LHCN-M2 (cell line): ENCODE measurements at places on chromosomes 6 and 20. TPM values are rescaled to one million over a fixed set of nuclear protein-coding genes. Genes with fewer than 3 reads are reported as not detected.

Gene PPP1R16B
- not detected in 2 replicates for total RNA-seq

- no peak for DNase-seq
These were observed 12.3 kb upstream of the FAM110A start for GRCh38 chr20:821046-821730.

DNA sequence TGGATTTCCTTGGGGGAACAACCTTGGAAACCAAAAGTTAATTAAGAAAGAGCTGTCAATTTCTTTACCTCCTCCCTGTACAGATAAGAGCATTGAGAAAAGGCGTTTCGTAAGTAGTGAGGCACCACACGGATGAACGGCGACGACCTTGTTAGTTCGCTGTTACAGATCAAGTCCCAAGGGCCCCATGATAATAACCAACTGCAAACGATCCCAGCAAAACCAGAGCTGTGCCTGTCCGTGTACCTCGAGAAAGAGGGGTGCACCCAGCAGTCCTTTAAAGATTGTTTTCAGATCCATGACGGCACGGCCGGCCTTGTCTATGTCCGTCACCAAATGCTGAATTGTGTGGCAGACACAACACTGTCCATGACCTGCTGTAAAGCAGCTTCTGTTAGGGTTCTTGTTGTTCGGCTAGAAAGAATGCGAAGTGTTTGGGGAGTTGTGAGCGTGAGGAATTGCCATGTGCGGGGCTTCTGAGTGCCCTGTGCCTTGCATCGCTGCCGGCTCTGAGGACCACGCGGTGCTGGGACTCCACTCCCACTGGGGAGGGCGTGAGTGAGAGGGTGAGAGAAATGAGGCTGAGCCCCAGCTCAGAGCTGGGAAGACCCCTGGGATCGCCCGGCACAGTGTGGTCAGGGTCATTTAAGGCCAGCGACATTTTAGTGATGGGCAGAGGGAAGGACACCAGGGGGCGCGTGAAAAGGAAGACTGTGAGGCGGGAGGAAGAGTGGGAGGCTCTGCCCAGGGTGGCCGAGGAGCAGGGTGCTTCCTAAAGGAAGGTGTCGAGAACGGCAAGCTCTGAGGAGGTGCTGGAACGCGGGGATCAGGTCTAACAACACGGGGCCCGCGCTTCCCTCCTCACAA is 136.8 kb upstream of the RPS6KA2 start:
- no peak for DNase-seq

DNA sequence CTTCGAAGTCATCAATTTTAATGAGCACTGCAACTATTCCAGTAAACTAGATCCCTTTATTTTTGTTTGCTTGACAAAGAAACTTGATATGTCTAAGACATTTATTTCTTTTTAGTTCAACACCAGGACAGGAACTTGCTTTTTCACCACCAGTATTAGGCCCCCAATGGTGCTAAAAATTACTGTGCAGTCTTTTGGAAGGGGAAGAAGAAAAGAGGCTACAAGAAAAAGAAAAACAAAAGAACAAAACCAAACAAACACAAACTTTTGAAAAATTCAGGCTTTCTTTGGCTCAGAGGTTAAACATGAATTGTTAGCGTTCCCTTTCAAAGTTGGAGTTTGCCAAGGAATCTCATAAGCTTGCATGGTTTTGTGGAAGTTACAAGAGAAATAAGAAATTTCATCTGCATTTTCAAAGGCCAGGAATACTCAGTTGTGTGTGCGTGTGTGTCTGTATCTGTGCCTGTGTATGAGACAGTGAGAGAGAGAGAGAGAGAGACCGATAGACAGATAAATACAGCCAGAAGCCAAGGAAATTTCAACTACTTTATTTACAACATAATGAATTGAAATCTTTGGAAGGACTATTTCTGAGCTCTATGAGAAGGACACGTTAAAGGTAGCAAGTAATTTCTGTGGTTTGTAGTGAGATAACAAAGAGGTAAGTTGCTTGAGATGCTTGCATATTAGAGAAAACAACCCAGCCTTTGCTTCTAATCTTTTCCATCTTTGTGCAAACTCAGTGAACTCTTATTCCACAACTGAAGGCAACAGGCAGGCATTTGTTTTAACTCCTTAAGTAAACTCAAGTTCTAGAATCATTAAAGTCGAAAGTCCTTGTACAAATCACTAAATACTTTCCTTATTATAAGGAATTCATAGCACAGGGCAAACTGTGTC is 171.0 kb upstream of the CITED2 start:
- DNase-seq: peak; percentile 25

DNA sequence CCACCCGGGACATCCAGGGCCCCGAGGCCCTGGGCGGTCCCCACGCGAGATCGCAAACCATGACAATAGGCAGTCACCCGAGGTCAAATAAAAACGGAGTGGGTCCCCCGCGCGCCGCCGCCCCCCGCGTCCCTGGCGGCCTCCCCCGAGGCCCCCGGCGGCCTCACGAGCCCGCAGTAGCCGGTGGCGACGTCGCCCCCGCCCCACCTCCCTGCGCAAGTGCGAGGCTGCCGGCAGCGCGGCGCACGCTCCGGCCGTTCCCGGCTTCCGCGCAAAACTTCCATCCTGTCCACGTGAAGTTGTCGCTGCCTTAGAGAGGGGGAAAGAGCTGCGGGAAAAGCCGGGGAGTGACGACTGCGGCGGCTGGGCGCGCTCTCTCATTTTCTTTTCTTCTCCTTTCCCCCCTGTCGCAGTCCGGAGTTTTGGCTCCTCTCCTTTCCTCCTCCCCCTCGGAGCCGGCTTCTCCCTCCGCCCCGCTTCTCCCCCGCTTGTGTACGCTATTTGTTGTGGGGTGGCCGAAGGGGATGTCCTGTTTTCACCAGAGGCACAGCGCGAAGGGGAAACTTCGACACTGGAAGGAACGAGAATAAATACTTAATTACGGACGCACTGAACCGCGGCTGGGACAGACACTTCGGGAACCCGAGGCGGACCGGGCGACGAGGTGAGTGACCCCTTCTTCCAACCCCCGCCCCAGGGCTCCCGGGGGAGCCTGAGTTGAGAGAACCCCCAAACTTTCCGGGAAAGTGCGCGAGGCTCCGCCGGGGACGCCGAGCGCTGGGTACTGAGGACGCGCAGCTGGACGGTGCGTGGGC is at the start of gene EYA4:
EYA4 (plus strand) TSS at position 272 of the 815 bp plus-strand sequence. CDS start 33,424 bp downstream, outside the sequence.
- DNase-seq: peak; percentile 73

GRCh38 chr6:31441365-31442267 is 38.2 kb downstream of the MICA start:
- peak; percentile 54 for DNase-seq

GRCh38 chr6:105739764-105740163 is 336.9 kb upstream of the PREP start:
- DNase-seq: no peak

- no peak for DNase-seq
These were observed 32.1 kb upstream of the JAG1 start for GRCh38 chr20:10705801-10706459.

DNA sequence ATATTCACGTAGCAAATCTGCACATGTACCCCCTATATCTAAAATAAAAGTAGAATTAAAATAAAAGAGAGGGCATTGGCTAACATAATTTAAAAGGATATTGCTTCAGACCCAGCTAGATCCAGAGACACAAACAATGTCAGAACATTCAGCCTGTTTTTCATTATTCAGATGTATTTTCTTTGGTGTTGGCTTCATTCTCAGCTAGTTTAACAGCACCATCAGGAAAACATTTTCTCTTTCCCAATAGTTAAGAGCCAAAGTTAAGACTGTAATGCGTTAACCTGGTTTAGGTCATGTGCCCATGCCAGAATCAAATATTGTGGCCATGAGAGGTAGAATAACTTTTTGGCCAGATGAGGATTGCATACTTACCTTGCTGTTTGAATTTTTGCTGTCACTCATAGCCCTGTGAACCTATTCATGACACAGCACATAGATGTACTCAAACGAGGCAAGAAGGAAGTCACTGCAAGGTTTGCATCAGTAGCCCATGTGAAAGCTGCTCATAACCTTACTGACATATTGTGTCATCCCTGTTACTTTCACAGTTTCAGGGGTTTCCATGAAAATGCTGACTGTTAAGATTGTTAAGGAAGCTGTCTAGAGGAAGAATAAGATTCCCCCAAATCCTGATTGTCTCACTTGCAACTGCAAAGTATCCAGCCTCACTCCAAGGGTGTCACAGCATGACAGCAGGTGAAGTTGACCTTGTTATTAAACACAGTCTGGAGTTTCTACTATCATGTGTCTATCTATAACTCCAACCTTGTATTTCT is 233.1 kb downstream of the PACRG start:
- DNase-seq: no peak

Gene RNF144B
- total RNA-seq: 0.13 and 0.80 TPM in 2 replicates

Gene LHFPL5
- 0.17 TPM in 1 of 2 replicates, not detected in the other for total RNA-seq

Gene ADGRG6
- 1.0 and 1.8 TPM in 2 replicates for total RNA-seq

DNA sequence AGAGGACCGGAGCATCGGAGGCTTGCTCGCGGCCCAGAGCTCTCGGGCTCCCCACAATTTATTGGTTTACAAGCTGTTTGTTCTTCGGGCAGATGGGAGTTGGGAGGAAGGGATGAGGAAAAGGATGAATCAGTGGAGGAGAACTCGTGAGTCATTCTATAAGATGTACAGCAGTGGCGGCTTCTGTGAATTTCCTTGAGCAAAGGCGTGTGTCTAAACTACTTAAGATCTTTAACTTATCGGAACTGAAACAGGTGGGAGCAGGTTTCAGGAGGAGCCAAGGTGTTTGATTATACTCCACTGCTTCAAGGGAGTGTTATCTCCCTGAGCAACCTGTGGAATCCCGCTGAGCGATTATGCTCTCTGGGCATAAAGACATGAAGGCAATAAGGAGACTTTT is 50.5 kb upstream of the IBTK start:
- peak; percentile 17 for DNase-seq

Gene DEFB121
- not detected in 2 replicates for total RNA-seq

- no peak for DNase-seq
These were observed 133.9 kb downstream of the UTRN start for GRCh38 chr6:144418959-144419545.

DNA sequence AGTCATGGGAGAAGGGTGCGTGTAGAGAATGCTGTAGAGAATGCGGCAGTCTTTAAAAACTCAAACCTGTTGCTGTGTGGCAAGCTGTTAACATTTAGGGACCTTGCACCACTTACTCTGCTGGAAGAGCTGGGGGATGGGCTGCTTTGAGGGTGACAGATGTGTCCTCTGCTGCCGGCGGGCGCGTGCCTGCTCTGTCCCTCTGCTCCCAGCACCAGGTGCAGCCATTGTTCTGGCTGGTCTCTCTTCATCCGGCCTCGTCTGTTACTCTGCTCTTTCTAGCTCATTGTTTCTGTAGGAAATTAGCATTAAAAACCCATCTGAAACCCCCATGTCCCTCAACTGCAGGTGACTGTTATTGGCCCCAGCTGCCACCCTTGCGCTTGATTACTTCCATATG is 78.5 kb downstream of the CBFA2T2 start:
- no peak for DNase-seq
